ENCODE measurements at places on chromosomes 7 and 10.

DNA sequence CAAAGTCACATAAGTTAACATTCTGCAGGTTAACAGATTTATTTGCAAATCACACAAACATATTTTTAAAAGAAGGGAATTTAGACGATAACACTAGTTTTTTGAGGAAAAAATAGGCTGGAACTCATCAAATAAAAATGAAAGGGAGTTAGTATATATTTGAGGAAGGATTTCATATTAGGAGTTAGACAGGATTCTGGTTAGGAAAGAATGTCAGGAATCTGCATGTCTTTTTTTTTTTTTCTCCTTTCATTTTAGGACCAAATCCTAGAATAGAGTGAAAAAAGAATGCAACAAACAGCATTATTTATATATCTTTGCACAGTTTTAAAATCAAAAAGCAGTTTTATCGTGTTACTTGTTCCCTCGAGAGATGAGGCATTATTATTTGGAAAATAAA lies 8.9 kb upstream of the TRDMT1 start:
- DNase-seq, result no peak

GRCh38 chr10:82084904-82085303 lies 209.9 kb downstream of the NRG3 start:
- DNase-seq, result no peak

DNA sequence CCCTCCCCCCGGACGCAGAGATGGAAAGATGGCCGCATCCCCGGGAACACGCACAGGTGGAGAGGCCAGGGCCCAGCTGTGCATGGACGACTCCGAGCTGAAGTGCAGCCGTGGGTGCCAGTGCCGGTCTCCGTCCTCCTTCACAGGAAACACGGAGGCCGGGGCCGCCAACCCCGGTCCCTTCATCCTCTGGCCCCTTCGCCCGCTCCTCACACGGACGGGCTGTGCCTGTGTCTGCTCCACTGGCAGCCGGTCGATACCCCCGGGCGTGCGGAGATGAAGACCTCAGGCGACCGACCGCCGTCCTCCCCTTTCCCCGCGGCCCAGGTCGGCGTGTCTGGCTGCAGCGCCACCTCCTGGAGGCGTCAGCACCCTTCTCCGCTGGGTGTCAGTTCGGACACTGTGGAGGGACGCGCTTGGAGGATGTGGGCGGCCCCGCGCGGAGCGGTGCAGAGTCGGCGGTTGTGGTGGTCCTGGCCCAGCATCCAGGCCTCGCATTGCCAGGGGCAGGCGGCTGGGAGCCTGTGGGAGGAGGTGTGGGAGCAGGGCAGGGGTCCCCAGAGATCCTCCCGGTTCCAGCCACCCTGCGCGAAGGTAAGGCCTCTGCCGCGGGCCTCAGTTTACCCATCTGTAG lies 9.9 kb downstream of the ZNF511 start:
- DNase-seq, result no peak

DNA sequence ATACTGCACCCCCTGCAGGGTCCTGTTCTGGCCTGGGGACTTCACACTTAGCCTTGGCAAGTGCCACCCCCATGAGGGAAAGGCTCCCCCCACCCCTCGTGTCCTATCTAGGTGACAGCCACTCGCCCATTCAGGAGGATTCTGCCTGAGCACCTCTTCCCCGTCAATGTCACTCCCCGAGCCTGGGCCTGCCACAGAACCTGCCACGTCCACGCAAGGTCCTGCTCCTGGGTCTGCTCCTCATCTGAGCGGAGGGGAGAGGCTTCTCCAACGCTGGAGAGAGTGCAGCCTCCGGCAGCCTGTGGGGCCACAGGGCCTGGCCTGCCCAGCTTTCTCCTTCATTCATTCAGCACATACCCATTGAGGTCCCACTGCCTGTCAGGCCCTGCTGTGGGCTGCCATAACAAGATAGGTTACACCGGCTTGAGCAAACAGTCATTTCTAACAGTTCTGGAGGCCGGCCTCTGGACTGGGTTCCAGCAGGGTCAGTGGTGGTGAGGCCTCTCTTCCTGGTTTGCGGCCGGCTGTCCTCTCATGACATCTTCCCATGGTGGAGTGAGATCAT lies 92.0 kb upstream of the RET start:
- no peak for DNase-seq

DNA sequence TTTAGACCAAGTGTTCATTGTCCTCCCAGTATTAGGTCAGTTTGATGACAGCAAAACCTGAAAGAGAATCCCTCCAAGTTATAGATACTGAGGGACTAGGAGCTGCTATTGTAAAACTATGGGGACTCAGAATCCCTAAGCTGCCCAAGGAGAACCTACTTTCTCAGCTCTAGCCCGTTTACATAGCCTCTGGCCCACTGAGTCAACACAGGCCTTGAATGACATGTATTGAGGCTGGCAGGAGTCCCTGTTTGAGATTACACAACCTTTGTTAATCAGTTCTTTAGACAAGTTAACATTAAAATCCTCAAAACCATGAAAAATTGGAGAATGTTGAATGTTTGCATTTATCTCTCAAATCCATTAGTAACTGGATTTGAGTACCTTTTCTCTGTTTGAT lies 1079.0 kb downstream of the KCNMA1 start:
- DNase-seq, result no peak

GRCh38 chr7:69283421-69283820 lies 314.9 kb upstream of the AUTS2 start:
- no peak for DNase-seq

GRCh38 chr7:116195451-116195850 lies 14.9 kb upstream of the TES start:
- no peak for DNase-seq

DNA sequence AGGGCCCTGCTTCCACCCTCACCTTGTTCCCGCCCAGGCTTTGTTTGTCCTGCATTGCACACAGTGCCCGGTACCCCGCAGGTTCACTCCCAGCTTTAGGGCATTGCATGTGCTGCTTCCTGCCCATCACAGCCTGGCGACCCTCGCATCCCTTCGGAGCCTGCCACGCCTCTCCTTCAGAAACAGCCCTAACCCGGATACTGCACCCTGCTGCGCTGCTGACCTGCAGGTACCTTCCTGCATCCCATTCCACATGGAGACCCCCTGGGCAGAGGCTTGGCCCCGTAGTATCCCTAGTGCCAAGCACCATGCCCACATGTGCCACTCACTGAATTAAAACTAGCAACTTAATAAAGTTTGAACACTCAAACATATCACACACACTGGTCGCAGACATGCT lies 19.8 kb upstream of the GJD4 start:
- DNase-seq, result no peak

DNA sequence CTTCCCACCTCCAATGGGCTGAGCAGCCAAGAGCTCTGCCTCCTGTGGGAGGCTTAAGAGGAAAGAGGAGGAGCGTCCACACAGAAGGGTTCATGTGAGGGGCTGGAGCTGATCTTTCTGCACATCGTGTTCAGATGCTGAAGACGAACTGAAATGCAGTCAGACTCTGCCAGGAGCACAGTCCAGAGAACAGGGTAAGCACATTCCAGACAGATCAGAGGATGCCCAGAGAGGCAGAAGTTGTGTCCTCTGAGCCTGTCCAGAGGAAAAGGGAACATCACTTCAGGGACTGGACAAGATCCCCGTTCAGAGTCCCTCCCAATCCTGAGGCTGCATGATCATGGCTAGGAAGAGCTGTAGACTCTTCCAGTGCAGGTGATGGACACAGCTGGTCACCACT lies 72.9 kb downstream of the ITIH5 start:
- DNase-seq, result no peak

DNA sequence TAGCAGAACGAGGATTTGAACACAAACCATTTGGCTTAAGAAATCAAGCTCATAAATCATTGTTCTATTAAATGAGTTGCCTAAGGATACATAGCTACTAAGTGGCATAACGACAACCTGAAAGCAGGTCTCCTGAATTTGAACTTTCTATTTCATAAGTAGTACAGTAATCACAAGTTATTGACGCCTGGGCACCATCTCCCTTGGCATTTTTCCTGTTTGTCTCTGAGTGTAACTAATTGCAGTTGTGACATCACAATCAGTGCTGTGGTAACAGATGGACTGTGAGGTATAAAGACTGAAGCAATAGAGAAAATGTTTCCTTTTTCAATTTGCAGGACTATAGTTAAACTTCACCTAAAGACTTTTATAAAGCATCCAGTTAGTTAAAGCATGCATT lies 6.4 kb upstream of the CSTF2T start:
- DNase-seq, result no peak

DNA sequence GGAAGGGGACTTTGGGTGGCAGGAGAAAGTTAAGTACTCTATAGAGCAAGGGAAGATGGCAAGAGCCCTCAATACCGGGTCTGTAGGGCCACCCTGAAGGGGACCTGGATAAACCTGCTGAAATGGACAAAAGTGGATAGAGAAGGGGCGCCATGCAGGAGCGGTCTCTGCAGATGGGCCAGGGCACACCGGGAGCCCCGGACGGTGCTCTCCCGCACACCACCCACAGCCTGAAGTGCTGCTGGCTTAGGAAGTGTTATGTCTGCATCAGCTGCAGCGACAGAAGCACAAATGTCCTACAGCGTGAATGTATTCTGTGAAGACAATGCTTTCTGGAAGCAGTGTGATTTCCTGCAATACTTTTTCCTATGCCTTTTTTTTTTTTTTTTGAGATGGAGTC lies 37.7 kb downstream of the BRI3 start:
- DNase-seq, result no peak

GRCh38 chr10:85741626-85742300 lies 624.8 kb downstream of the GRID1 start:
- no peak for DNase-seq

- DNase-seq, result no peak
Observed at GRCh38 chr7:74187915-74188675, 13.9 kb downstream of the EIF4H start.

- DNase-seq, result no peak
Observed at GRCh38 chr10:122157451-122157850, 113.6 kb upstream of the BTBD16 start.

DNA sequence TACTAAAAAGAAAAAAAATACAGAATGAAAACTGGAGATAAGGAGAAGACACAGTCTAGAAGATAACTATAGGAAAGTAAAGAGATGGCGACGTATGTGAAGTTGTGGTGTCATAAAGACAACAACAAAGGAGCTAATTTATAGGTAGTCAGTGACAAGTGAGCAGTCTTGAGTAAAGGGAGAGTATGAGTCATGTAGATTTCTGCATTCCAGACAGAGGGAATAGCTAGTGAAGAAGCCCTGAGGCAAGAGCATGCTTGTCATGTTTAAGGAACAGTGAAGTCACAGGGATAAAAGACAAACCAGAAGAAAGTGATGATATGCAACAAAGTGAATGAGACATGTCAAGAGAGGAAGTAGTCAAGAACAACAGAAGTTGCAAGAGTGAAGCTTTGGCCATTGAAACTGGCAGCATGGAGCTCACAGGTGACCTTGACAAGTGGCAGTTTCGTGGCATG lies 2.3 kb upstream of the MIOS start:
- DNase-seq, result no peak

- DNase-seq, result no peak
Observed at GRCh38 chr10:71025535-71025934, 137.2 kb upstream of the PCBD1 start.

DNA sequence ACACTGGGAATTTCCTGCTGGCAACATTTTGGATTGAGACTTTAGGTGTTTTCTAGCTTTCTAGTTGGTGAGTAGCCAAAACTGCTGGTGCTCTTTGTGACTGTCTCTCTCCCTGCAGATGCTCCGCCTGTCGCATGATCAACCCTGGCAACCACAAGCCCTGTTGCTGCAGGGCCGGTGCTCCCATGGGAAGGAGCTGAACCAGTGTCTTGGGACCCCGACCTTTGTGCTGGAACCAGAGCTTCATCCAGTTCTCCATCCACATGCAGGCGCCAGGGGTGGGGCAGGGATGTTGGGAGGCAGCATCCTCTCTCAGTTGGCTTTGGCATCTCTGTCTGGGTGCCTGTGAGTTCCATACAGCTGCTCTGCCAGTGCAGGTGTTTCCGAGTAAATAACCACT lies 306.2 kb upstream of the MKI67 start:
- no peak for DNase-seq

GRCh38 chr10:11823989-11824346 lies 812 bp downstream of the PROSER2 start:
- no peak for DNase-seq

GRCh38 chr7:42338916-42339540 lies 102.0 kb upstream of the GLI3 start:
- DNase-seq, result no peak

- DNase-seq, result no peak
Observed at GRCh38 chr10:87771871-87772500, 46.0 kb downstream of the ATAD1 start.

- no peak for DNase-seq
Observed at GRCh38 chr7:108345710-108346336, 110.4 kb downstream of the NRCAM start.

- no peak for DNase-seq
Observed at GRCh38 chr10:11525503-11525902, 85.9 kb downstream of the USP6NL start.

DNA sequence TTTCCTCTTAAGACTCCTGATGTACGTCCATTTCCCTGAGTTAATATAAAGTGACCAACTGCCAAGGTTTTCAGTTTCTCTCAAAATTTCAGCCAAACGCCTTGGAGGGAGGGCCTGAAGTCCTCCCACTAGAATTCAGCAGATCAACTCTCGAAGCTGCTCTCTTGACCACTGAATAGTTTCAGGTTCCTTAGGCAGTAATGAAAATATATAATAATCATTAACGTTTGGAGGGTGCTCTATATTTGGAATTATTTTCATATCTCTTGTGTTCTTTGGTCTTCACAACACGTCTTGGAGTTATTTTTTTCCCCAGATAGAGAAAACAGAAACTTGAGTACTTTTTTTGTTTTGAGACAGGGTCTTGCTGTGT lies 123.6 kb upstream of the SFMBT2 start:
- DNase-seq, result no peak

DNA sequence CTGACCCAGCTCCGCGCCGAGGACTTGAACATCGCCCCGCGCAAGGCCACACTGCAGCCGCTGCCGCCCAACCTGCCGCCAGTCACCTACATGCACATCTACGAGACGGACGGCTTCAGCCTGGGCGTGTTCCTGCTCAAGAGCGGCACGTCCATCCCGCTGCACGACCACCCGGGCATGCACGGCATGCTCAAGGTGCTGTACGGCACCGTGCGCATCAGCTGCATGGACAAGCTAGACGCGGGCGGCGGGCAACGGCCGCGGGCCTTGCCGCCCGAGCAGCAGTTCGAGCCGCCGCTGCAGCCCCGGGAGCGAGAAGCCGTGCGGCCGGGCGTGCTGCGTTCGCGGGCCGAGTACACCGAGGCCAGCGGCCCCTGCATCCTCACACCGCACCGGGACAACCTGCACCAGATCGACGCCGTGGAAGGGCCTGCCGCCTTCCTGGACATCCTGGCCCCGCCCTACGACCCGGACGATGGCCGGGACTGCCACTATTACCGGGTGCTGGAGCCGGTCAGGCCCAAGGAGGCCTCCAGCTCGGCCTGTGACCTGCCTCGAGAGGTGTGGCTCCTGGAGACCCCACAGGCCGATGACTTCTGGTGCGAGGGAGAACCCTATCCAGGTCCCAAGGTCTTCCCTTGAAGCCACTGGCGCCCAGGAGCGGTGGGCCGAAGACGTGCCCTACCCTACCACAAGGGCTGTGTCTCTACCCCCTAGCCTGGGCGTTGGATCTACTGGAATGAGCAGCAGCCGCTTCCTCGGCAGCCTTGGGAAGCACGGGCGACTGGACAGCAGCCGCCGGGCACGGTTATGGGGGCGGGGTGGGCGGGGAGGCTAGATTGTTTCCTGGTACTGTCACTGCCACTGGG lies 945 bp downstream of the ADO start:
- DNase-seq, result no peak
